ENCODE measurements at places on chromosomes 1 and 21.
A peak's percentile ranks its signal among the peaks of the same experiment; 100 is the strongest.

GRCh38 chr1:39167632-39168209 is 36.8 kb upstream of the MACF1 start:
- DNase-seq: peak; percentile 19

GRCh38 chr1:55131801-55132200 is 83.4 kb downstream of the USP24 start:
- no peak for DNase-seq

DNA sequence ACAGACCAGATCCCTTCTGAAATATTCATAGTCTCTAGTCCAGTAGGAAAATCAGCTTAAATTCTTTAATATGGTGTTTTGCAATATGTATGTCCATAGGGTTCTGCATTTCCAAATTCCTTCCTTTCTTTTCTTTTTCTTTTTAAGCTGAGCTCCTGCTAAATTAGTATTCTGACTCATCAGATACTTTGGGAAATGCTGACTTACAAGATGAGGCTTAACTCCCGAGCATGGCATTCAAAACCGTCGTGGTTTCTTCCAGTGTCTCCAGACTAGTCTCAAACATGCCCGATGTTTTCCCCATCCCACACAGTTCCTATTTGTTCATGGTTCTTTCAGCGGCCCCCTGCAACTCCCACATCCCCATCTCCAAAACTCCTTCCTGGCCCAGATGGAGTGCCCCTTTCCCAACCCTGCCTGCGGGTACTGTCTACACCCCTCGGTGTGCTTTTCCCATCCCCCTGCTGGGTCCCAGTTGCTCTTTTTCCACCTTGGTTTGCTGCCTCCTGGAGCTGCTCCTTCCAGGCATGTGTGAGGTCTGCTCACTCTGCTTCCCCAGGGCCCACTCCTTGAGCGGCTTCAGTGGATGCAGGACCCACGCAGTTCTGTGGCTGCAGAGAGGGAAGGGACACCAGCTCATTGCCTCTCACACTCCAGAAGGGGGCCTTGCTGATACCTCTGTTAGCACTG is 19.5 kb upstream of the ETV3 start:
- DNase-seq: no peak

- DNase-seq: no peak
Observed at GRCh38 chr1:115166531-115167091, 77.3 kb upstream of the TSPAN2 start.

DNA sequence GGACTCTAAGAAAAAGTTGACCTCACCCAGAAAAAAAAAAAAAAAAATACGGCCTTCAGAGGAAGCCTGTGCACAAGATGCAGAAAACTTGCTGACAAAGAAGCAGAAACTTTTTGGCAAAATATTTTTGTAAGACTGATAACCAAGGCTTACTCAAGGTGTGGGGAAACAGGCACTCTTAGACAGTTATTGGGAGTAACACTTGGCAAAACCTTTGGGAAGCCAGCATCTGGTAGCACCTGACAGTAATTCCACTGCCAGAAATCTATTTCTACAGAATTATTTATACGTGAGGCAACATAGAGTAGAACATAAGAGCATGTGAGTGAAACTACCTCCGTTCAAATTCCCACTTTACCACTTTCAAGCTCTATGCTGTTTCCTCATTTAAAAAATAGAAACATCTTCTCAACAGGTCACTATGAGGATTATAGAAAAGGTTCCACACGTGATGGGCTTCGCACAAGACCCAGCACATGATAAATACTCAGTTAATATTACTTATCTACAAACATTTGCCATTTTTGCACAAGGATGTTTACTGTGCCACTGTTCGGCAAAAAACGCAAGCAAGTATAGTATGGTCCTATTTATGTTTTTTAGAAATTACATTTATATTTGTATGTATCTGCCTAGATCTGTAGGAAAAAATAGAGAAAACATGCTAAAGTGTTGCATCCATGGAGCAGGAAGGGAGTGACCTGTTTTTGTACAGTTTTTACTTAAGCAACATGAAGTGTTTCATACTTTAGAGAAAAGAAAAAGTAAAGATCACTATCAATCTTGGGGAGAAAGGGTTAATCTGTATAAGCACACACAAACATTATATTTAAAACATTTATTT is 22.2 kb downstream of the MRPL39 start:
- no peak for DNase-seq

DNA sequence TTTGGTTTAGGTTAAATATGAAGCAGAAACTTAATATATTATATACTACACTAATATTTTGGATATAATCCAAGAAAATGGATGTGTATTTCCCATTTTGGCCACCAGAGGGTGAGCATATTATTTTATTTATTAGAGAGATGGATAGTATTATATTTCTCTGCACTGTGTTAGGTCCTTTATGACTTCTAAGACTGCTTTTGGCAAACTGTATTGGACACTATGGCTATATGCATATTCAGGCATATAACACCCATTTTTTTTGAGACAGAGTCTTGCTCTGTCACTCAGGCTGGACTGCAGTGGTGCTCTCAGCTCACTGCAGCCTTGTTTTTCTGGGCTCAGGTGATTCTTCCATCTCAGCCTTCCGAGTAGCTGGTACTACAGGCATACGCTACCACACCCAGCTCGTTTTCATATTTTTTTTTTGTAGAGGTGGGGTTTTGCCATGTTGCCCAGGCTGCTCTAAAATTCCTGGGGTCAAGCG is 17.8 kb upstream of the PGM1 start:
- peak; percentile 63 for DNase-seq

DNA sequence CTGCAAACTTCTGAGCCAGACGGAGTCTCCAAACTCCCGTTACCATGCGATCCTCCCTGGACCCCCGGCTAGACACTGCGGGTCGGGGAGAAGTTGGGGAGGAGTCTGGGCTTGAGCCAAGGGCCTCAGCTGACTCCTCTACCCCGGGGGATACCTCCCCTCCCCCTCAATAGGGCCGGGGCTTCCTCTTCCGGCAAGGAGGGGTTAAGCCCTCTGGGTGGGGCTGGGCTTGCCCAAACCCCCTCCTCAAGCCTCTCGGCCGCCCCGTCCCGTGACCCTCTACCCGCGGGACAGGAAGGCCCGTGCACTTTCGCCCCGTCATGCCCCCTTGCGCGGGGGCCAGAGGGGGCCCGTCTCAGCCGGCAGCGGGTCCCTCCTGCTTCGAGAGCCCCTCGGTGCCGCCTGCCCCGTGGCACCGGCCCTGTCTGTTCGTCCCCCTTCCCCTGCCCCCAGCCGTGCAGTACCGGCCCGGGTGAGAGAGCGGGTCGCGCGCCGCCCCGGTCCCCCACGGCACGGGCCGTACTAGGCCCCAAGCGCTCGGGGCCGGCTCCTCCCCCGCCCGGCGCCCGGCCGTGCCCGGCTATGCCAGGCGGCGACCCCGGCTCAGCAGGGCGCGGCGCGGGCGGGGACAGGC is 652 bp downstream of the ARL8A start:
- DNase-seq: peak; percentile 54
